ENCODE measurements at places on chromosomes 3 and 15.

- no peak for DNase-seq
Observed at GRCh38 chr3:143226678-143227291, 107.2 kb downstream of the CHST2 start.

GRCh38 chr3:50676031-50676705 is 1.4 kb downstream of the DOCK3 start:
- DNase-seq, result no peak

GRCh38 chr15:62277816-62278394 is 112.8 kb upstream of the C2CD4B start:
- DNase-seq, result no peak

GRCh38 chr15:57747206-57747896 is 40.8 kb downstream of the POLR2M start:
- DNase-seq, result peak; percentile 14

GRCh38 chr3:103127098-103127630 is 692.3 kb downstream of the ZPLD1 start:
- no peak for DNase-seq

DNA sequence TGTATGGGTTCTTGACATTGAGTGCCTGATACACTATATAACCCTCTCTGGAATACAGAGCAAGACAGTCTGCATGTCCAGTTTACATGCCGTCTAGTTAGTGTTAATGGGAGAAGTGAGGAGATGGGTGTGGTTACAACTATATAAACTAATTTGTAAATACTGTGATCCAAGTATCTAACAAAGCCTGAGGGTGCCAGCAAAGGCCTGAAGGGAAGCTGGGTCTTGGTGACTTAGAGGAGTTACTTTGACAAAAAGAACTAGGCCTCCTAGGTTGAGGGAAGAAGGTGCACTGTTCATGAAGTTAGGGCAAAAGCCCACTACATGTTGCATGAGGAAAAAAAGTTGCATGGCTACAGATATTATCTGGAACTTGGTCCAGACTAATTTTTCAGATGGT is 2.3 kb downstream of the NSUN3 start:
- DNase-seq, result no peak

DNA sequence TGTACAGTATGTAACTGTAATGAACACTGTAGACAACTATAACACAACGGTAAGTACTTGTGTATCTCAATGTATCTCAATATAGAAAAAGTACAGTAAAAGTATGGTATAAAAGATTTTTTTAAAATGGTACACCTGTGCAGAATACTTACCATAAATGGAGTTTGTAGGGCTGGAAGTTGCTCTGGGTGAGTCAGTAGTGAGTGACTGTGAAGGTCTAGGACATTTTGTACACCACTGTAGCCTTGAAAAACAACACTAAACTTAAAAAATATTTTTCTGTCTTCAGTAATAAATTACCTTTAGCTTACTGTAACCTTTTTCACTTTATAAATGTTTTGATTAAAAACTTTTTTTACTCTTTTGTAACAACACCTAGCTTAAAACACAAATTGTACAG is 142.9 kb downstream of the ATG7 start:
- no peak for DNase-seq

- DNase-seq, result no peak
Observed at GRCh38 chr3:45907769-45908705, 21.7 kb downstream of the CCR9 start.

- DNase-seq, result no peak
Observed at GRCh38 chr15:27990521-27991515, 108.3 kb downstream of the OCA2 start.
